ENCODE measurements at places on chromosomes 5 and 9.
A peak's percentile ranks its signal among the peaks of the same experiment; 100 is the strongest.

GRCh38 chr9:85142968-85143367, 473.4 kb downstream of the NTRK2 start:
- no peak for DNase-seq

DNA sequence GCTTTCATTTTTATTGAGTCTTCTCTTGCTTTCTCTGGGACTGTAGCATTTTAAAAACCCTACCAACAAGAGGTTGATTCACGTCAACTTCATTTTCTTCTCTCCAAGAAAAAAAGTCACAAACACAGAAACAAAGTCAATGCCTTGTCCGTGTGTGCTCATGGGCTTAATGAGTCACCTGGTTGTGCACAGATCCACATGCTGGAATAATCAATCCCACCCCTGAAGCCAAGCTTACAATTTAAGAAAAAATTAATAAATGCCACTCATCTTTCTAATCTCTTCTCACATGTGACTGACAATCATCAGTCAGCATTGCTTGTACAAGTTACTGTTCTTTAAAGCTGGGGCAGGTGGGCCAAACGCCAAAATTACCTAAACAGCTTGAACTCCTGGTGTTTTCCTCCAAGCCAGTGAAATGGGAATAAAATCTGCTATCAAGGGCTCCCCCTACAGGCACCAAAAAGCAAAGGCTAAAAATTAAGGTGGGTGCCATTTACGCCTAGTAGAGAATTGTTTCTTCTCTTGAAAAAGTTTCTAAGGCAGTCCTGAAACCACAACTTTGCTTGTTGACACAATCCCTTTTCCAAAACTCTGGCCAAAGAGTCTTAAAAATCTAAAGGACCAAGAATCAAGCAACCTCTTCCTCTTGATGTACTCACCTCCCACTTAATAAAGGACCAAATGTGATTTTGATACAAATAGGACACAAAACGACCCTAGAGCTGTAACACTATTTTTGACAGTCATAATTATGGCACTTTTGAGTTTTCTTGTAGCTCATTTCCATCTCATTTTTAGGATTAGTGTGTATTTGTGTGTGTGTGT, 21.3 kb downstream of the TRMO start:
- no peak for DNase-seq

DNA sequence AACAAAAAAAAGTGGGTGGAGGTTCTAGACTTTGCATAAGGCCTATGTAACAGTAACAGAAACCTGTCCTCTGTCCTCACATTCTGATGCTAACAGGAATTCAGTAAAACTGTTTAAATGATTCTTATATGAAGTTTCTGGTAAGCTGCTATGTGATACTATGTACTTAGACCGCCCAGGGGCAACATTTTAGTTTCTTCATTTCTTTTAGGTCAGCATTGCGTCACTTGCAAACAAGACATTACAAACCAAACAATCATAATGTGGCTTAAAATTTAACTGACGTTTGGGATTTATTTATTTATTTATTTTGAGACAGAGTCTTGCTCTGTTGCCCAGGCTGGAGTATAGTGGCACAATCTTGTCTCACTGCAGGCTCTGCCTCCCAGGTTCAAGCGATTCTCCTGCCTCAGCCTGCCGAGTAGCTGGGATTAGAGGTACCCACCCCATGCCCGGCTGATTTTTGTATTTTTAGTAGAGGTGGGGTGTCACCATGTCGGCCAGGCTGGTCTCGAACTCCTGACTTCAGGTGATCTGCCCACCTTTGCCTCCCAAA, 44.3 kb downstream of the TENT4A start:
- no peak for DNase-seq

DNA sequence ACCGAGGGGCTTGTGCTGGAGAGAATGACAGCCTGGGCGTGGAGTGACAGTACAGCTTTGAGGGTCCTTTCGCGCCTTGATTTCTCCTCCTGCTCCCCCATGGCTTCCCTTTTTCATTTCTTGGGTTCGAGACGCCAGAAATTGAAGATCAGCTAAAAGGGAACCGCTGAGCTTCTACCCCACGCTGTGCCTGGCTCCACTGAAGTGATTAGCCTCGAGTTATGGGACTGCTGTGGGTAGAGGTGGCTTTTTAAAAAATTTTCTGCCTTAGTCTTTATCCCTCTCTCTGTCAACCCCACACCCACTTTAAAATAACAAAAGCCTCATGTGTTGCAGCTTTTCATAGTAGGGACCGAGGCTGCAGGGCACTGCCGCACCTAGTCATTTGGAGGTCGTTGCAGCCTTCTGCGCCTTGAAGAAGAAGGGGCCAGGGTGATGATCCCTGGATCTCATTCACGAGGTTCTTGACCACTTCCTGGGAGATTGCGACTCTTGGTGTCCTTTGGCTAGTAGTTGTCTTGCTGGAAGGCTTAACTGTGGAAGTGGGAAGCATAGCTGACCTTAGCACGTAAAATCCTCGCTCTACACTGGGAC, 603 bp downstream of the PPIP5K2 start:
- DNase-seq: peak; percentile 27

DNA sequence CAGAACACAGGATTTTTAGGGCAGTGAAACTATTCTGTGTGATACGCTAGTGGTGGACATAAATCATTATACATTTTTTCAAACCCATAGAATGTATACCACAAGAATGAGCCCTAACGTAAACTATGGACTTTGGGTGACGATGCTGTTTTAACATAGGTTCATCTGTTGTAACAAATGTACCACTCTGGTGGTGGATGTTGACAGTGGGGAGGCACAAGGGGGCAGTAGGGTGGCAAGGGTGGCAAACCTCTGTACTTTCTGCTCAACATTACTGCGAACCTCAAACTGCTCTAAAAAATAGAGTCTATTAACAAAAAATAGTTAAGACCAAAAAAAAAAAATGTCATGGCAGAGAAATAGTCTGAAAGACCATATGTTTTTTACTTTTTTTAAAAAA, 9.1 kb upstream of the MVB12B start:
- DNase-seq: no peak

DNA sequence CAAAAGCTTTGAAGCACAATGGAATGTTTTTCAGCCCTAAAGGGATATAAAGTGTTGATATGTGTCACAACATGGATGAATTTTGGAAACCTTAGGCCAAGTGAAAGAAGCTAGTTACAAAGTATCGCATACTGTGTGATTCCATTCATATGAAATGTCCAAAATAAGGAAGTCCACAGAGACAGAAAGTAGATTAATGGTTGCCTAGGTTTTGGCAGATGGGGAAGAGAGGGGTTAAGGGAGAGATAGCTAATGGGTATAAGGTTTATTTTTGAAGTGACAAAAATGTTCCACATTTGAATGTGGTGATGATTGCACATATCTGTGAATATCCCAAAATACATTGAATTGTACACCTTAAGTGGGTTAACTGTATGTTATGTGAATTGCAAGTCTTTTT, 57.5 kb upstream of the MCCC2 start:
- DNase-seq: no peak

DNA sequence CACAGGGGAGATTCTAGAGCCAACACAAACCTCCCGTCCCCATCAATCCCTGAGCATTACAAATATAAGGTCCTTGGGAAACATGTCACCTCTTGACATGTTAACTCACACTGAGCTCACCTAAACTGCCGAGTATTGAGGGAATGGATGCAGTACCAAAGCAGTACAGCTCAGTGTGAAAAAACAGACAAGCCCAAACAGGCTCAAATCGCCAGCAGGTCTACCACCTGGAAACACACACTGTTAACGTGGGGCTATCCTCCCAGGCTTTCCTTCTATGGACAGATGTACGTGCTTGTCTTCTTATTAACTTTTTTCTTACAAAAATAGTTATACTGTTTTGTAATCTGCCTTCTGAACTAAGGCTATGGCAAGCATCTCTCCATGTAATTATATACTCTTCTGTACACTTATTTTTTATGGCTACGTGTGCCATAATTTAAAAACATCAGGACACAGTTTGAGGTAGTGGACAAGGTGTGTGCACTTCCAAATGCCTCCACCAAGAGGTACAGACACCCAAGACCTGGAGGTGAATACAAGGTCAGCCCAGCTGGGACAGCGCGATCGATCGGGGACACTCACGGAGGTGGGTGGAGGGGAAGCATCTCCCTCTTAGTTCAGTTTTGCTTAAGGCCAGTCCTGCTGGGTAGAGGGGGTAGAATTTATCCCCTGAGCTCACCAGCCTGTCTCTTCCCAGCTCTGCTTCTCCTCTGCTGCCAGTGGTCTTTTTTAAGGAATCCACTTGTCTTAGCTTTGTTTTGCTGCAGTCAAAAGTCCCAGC, 76.5 kb downstream of the DAP start:
- DNase-seq: no peak

DNA sequence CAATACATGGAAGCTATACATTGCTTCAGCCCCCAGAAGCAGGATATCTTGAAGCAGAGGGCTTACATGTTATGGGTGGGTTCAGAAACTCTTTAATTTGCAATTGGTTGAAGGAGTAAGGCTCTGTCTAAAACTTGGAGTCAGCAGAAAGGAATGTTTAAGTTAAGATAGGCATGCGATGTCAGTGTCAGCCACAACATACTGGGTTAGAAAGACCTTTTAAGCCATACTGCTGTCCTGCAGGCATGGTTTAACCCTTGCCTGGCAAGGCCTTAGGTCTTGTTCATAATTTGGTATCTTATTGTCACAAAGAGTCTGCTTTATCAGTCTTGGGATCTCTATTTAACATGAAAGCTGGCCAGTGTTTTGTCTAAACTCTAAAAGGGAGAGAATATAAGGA, 1619.6 kb upstream of the WWC1 start:
- DNase-seq: no peak

DNA sequence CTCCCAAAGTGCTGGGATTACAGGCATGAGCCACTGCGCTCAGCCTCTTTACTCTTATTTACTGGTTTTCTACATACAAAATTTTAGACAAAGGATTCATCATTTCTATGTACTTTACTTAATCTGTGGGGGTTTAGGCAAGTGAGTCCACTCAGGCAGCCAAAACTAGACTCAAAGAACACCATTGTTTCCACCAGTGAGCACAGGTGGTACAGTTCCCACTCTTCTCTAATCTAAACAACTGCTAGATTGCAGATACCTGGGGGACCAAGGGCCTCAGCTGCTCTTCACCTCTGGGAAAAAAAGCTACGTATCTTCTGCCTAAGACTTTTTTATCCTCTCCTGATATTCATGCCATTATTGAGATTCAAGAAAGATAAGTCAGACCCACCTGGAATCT, 260.1 kb downstream of the EBF1 start:
- DNase-seq: no peak

GRCh38 chr9:129400001-129400970, 220.6 kb downstream of the C9orf50 start:
- no peak for DNase-seq

DNA sequence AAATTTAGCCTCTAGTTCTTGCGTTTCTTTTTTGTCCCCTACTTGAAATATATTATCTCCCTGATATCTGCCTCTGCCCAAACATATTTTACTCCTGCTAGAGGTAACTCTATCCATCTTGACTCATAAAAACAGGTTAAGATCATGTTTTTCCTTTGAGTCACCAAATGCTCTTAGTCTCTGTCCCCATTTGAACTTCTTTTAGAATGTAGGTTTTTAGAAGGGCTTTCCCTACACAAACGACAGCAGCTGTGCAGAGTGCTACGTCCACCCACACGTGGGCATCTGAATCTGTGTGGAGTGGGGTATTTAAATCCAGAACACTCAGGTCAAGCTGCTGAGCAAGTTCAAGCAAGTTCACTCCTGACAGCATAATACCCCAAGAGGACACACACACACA, 2.2 kb downstream of the HSD17B3 start:
- DNase-seq: no peak

GRCh38 chr9:77433675-77434445, 214.3 kb downstream of the GNA14 start:
- peak; percentile 70 for DNase-seq

DNA sequence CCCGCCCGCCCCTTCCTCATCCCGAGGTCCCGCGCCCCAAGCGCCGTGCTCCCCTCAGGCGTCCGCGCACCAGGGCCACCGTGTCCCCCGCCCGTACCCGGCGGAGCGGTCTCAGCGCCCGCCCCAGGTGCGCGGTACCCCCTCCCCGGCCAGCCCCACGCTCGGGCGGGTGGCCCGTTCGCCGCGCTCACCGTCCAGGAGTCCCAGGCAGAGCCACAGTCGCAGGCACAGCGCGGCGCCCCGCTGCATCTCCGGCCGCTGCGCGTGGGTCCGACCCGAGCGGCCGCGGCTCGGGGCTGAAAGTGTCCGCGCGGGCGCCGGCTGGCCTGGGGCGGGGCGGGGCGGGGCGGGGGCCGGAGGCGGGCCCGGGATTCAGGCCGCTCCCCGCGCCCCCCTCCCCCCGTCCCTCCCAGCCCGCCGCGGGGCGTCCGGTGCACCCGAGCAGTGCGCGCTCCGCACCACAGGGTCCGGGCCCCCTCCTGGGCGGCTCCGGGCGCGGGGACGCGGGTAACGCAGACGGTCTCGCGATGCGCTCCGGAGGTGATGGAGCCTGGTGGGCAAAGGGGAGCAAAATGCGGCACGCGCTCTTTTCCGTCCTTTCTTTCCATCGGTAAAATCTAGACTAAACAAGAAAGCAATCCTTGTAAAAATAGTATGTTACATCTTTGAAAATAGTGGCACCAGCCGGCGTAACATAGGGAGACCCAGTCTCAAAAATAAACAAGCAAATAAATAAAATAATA, at the start of gene FLT4:
Gene FLT4 (minus strand): TSS at position 304 of the 743 bp plus-strand sequence. CDS start 55 bp downstream, at position 249.
- no peak for DNase-seq

- DNase-seq: no peak
Observed at GRCh38 chr5:64149268-64149667, 16.4 kb upstream of the RNF180 start.

GRCh38 chr9:75964427-75964826, 74.0 kb downstream of the PCSK5 start:
- DNase-seq: no peak

- no peak for DNase-seq
Observed at GRCh38 chr5:67181648-67182221, 14.9 kb downstream of the CD180 start.

GRCh38 chr5:171207256-171207847, 101.7 kb upstream of the TLX3 start:
- peak; percentile 30 for DNase-seq

DNA sequence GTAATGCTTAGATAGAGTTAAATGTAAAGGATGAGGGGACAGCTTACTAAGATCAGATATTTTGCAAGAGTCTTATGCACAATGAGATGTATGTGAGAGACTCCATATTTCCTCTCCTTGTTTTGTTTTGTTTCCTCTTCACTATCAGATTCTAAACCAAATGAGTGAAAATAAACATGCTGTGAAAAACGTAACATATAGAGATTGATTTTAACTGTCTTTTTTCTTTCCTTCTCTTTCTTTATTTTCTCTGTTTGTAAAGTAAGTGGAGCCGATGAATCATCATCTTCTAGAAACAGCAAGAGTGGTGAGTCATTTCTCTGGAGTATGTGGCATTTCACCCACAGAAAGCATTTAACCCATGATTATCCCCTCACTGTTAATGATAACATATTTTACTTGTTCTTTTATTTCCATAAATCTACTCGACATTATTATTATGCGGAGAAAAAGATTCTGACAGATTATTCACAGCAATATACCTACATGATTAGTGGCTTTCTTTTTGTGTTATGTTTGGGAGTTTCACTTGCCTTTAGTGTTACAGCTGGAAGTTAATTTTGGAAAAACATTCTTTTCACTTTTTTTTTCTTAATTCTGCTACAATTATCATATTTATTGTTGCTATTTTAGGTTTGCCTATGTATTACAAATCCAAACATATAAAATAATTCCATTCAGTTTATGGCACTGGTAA, 2.1 kb upstream of the ANXA1 start:
- DNase-seq: no peak

GRCh38 chr9:12689233-12689632, 4.0 kb upstream of the TYRP1 start:
- DNase-seq: no peak

GRCh38 chr5:157067005-157067404, 8.1 kb upstream of the HAVCR1 start:
- DNase-seq: no peak

GRCh38 chr9:116008278-116008677, 145.3 kb upstream of the PAPPA start:
- no peak for DNase-seq

All from right hindlimb (tissue), 1 donor.